ENCODE measurements at places on chromosomes 16 and 17. TPM values are rescaled to one million over a fixed set of nuclear protein-coding genes. Genes with fewer than 3 reads are reported as not detected.

P2RX5 gene
- total RNA-seq = 15.4 TPM

XPO6 gene
- 224 TPM for total RNA-seq

KRT28 gene
- total RNA-seq = not detected

MT1M gene
- total RNA-seq = not detected

RAB37 gene
- total RNA-seq = 1.3 TPM

PLXDC1 gene
- 0.71 TPM for total RNA-seq

BLMH gene
- 75.7 TPM for total RNA-seq

SNAI3 gene
- 2.3 TPM for total RNA-seq
